ENCODE measurements at places on chromosomes 11 and 22. TPM values are rescaled to one million over a fixed set of nuclear protein-coding genes. Genes with fewer than 3 reads are reported as not detected.

The SCUBE2 gene
- total RNA-seq, result 3.6 TPM

The OR4B1 gene
- total RNA-seq, result not detected

The GAB4 gene
- total RNA-seq, result not detected

The TEX12 gene
- total RNA-seq, result not detected

The MICAL2 gene
- total RNA-seq, result 97.9 TPM

The CXCR5 gene
- not detected for total RNA-seq

The GRIA4 gene
- not detected for total RNA-seq

GRCh38 chr11:125624756-125625213 is at the start of gene CHEK1:
Gene CHEK1, plus strand, starts transcription at chr11:125625163. Its CDS starts 1,606 bp downstream, at chr11:125626769.
- peak; percentile 52 for DNase-seq

- no peak for DNase-seq
Measured at GRCh38 chr22:38953577-38954413, 3.6 kb upstream of the APOBEC3A start.

DNA sequence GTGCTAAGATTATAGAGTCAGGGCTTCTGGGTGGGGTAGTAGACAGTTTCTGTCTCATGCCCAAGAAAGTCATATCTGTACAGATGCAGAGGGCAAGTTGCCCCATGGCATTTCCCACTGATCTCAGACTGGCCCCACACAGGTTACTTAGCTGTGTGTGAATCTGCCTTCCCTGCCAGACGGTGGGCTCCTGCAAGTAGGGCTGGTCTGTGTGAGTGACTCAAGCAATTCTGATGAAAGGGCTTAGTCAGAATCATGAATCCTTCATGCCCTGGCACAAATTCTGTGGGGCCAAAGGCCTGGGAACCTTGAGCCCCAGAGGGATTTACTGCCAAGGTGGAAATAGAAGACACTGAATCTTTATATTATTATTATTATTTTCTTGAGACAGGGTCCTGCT is 30.4 kb downstream of the USH1C start:
- no peak for DNase-seq

DNA sequence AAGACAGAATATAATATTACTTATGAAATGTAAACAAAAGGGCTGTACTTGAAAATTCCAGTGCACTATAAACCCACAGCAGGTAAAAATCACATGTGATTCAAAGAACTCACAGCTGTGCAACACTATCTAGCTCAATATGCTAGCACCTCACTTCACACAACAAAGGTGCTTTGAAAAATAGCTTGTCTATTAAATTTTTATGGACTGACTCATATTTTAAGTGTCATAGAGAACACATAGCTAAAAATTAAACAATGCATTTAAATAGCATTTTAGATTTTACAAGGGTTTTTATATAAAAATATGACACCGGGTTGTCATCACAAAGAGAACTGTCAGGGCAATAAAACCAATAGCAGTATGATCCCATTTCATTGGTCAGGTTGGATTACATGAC is 1390.5 kb upstream of the TENM4 start:
- DNase-seq, result no peak

DNA sequence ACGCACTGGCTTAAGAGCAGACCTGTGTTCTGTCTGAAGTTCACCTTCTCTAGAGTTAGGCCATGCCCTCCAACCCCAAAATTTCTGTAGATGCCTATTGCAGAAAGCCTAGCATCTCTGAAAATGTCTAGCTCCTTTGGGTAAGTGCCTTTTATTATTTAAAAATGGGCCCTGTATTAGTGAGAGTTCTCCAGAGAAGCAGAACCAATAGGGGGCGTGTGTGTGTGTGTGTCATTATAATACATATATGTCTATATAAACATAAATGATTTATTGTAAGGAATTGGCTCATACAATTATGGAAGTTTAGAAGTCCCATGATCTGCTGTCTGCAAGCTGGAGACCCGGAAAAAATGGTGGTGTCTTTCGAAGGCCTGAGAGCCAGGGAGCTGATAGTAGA is 144.7 kb downstream of the TTC17 start:
- no peak for DNase-seq

DNA sequence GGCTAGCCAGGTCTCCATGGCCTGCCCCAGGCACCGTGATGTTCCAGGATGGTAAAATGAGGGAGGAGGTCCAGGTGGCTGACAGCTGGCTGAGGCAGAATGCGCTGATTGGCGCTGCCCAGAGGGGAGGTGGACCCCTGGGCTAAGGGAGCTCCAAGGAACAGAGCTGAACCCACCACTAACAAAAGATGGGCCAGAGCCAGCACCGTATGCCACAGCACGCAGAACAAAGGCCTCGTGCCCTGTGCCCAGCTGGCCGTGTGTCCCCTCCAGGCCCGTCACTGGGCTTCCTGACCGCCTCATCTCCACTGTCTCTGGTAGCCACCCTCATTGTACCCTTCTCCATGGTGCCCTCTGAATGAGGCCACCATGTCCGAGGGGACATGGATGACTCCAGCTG is 19.6 kb upstream of the PRODH start:
- peak; percentile 23 for DNase-seq

- DNase-seq, result peak; percentile 54
Measured at GRCh38 chr11:35420371-35420770, 1.0 kb upstream of the SLC1A2 start.

GRCh38 chr11:102420547-102420946 is 32.0 kb downstream of the TMEM123 start:
- DNase-seq, result no peak

DNA sequence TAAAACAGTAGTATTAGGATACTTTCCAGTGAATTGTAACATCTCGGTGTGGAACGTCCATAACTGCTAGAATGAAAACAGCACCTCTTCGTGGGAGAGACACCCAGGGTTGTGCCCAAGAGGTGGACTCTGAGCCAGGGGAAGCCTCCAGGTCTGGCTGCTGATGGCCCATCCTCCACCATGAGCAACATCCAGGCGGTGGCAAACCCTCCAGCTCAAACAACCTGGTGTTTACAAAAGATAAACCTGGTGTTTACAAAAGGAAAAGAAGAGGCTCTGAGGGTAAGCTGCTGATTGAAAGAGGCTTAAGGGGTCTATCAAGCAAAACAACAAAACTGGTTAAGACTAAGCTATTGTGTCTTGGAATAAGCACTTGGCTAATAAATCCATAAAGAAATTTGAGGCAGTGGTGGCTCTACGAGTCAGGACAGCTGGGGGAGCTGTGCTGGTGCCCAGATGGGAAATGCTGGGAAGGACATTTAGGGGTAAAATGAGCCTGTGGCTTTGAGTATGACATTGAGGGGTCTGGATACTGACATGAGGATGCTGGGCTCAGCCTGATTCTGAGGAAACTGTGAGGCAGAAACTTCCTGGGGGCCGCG is 909.0 kb downstream of the BRD1 start:
- no peak for DNase-seq

- no peak for DNase-seq
Measured at GRCh38 chr22:39999144-39999757, 4.5 kb downstream of the FAM83F start.

GRCh38 chr11:65852508-65853245 is 5.3 kb downstream of the CFL1 start:
- peak; percentile 63 for DNase-seq

DNA sequence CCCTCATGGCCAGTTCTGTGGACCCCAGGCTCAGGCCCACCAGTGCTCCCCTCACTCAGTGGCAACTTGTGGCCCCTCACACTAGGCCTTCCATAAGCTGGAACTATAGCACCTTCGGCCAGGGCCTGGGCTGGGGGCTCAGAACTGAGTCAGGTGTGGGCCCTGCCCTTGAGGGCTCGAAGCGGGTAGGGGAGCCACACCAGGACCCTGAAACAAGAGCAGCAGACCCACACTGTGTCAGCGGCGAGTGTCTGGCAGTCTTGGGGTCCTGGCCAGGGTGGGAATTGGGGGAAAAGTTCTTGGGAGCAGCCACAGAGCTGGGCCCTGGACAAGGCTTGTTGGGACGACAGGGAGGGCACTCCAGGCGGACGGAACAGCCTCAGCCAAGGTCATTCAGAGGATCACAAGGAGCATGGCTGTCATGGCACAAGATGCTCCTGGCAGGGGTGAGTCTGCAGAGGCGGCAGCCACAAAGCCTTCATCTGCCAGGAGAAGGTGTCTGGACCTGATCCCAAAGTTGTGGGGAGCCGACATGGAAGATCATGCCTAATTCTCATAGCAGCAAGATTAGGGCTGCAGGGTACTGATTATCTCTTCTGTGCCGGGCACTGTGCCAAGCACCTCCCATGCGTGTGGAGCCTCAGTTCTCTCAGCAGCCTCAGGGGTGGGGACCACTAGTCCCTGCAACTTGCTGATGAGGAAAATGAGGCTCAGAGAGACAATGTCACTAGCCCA is 50.7 kb downstream of the SHISAL1 start:
- DNase-seq, result peak; percentile 78

DNA sequence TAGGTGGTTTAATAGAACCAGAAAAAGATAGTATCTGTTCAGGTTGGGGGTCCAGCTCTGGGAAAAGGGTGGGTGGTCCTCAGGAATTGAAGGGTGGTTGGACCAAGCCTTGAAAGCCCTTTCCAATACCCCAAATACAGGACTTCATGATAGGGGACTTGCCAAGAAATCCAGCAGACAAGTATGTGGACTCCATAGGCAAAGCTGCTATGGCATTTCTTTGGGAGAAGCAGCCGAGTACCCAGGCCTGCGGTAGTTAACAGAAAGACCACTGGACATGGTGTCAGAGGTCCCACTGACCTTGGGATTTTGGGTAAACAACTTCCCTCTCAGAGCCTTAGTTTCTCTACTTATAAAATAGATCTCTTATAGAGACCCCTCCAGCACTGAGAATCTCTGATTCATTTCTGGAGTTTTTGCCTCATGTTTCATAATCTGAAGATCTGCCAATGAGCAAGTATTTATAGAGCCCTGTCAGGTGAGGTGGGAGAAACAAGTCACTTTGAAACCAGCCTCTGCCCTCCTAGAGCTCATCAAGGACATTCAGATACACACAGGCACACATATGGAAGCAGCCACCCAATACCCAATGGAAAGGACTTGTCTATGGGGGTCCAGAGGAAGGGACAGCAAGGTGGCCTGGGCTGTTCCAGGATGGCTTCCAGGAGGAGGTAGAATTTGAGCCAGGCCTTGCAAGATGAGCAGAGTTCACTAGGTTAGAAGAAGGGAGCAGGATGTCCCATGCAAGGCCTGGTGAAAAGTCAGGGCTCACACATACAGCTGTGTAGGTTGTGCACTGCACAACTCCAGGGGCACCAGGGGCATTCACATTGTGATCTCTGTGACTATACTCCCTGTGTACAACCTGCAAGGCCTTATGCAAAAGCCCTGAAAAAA is 31.0 kb upstream of the ACCSL start:
- no peak for DNase-seq

DNA sequence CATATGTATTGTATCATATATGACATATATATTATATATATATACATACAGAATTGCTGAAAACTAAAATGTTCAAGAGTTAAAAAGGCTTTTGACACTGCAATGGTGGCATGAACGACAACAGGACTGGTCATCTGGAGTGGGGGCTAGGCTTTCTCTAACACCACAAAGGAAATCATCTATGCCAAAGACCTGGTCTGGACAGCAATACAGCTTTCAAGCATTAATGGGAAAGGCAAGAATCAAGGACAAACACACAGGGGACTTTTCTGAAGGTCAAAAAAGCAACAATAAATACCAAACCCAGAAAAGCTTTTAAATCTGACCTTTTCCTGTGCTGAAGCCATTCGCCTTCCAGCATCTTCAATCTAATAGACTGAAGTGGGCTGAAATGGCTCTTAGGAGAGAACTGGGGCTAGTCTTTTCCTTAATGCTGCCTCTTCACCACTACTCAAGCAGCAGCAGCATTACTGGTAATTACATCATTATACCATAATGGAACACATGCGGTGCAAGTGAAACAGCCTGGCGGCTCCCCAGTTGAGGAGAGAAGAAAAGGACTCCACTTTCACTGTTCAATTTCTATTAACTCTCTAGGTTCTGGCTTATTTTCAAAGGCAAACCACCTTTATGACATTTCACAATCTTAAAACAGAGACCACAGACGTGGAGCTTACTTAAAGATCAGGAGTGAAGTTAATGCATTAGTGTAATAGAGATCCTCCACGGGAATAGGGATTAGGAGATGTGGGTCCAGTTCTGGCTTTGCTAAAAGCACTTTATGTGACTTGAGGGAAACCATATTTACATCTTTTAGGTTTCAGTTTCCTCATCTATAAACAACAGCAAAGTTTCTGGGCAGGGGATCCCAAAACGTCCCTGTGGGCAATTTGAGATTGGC is 63.0 kb downstream of the GAB2 start:
- no peak for DNase-seq

All from right cardiac atrium (tissue), 5 donors.